ENCODE measurements at places on chromosomes 3 and 15. TPM values are rescaled to one million over a fixed set of nuclear protein-coding genes. Genes with fewer than 3 reads are reported as not detected.

CFAP100 gene
- not detected for total RNA-seq

C2CD4B gene
- 5.7 TPM for total RNA-seq

GOLGA8O gene
- 1.5 TPM for total RNA-seq

UBA5 gene
- total RNA-seq = 84.9 TPM

ADCY5 gene
- total RNA-seq = 11.8 TPM

PSTPIP1 gene
- 3.4 TPM for total RNA-seq

POU1F1 gene
- not detected for total RNA-seq

HCLS1 gene
- 7.0 TPM for total RNA-seq

UBAP1L gene
- 22.0 TPM for total RNA-seq

MTFMT gene
- total RNA-seq = 23.9 TPM

LYZL4 gene
- total RNA-seq = not detected

GREM1 gene
- total RNA-seq = 1.2 TPM

TSEN2 gene
- 33.8 TPM for total RNA-seq

GOLGA6L9 gene
- total RNA-seq = 14.8 TPM

KBTBD8 gene
- 7.5 TPM for total RNA-seq

EPHA3 gene
- total RNA-seq = 70.5 TPM

SLC27A2 gene
- 10.4 TPM for total RNA-seq

SMCO1 gene
- total RNA-seq = 0.38 TPM

MITF gene
- 38.3 TPM for total RNA-seq

DHFR2 gene
- total RNA-seq = 10.4 TPM

CISH gene
- total RNA-seq = 3.3 TPM

SLC12A1 gene
- total RNA-seq = 2.1 TPM

CTXN2 gene
- not detected for total RNA-seq

VEPH1 gene
- 10.5 TPM for total RNA-seq

IGDCC3 gene
- total RNA-seq = 5.4 TPM

CXCR6 gene
- total RNA-seq = not detected

LTK gene
- 2.3 TPM for total RNA-seq

LXN gene
- 14.3 TPM for total RNA-seq

HES1 gene
- 211 TPM for total RNA-seq

HACD2 gene
- 31.3 TPM for total RNA-seq

NOX5 gene
- 0.55 TPM for total RNA-seq

GOLGA8G gene
- not detected for total RNA-seq

DCP1A gene
- total RNA-seq = 31.5 TPM

SLC2A2 gene
- total RNA-seq = not detected

FANCI gene
- 23.0 TPM for total RNA-seq

TMEM212 gene
- total RNA-seq = not detected

Data from camera-type eye (tissue), 1 donor.